Stimulated activated CD4-positive, alpha-beta T cell treated with anti-CD3 and anti-CD28 coated beads, Interleukin-1b, Interleukin-23, amount 100 ng/mL, for 1 hour (primary cell): ENCODE measurements at places on chromosomes 5 and 9.

GRCh38 chr9:34291023-34291422, 38.0 kb downstream of the KIF24 start:
- DNase-seq: no peak

- no peak for DNase-seq
These were observed 597.3 kb downstream of the PRELID2 start for GRCh38 chr5:145237843-145238242.

- no peak for DNase-seq
These were observed 3.5 kb upstream of the TNIP1 start for GRCh38 chr5:151084363-151084762.

GRCh38 chr5:43251754-43252153, 59.7 kb downstream of the NIM1K start:
- DNase-seq: no peak

DNA sequence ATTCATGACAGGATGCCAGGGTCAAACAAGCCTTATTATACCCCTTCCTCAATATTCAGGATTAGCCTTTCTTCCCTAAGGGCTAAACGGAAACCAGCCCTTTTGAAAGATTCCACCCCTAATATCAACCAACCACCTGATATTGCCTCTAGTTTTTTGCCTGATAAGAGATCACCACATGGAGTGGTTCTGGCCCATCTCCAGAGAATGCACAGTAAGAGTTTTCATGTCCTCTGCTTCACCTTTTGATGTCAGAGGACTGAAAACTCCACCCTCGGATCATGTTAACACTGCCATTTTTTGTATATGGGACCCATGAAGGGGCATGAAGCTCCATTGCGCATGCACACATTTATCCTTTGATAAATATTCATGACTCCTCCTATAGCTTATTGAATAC, 5.8 kb upstream of the LNPEP start:
- DNase-seq: no peak

GRCh38 chr5:78600687-78601414, 47.7 kb downstream of the LHFPL2 start:
- no peak for DNase-seq

GRCh38 chr5:139134906-139135305, 63.3 kb downstream of the SIL1 start:
- no peak for DNase-seq
